ENCODE measurements at places on chromosomes 12 and 14.
A peak's percentile ranks its signal among the peaks of the same experiment; 100 is the strongest.

DNA sequence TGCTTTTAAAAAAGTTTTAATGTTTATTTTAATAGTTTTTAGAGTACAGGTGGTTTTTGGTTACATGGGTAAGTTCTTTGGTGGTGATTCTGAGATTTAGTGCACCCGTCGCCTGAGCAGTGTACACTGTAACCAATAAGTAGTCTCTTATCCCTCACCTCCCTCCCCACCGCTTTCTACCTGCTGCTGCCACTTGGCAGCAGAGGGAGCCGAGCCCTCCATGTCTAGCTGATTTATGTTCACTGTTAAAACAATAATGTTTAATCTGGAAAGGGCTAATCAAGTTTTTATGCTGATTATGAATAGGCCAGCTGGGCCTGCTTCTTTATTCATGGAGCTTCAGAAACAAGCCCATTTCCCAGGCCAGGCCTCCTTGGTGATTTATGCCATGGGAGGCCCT is 73.1 kb downstream of the ADCK1 start:
- DNase-seq, result no peak

GRCh38 chr12:120466560-120467315 is 2.8 kb downstream of the SRSF9 start:
- no peak for DNase-seq

GRCh38 chr14:50998612-50999011 is 54.3 kb upstream of the PYGL start:
- no peak for DNase-seq

DNA sequence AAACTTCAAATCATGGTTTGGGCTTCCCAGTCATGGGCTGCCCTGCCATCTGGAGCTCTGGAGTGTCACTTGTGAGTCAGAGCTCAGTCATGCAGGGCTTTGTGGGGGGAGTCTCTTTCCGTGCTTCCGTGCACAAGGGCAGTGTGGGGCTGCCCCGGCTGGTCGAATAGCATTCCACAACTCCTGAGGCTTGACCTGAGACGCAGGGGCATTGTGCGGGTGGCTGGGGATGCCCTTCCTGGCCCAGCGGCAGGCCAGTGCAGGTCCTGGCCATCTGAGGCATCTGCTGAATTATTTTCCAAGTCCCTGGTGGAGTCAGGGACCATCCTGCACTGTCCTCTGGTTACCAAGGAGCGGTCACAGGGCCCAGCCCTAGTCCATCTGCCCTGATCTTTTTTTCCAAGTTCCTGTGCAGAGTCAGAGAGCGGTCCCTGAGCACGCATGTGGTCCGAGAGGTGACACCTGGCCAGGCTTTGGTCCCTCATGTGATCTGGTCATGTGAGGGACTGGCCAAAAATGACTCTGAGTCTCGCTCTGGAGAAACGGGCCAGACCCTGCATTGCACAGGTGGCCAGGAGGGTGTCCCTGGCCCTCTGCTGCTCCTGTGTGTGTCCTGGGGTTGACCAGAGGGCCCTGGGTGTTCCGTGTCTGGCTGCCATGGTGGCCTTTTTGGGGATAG is 167.0 kb upstream of the ALG10B start:
- DNase-seq, result no peak

GRCh38 chr12:127165567-127166392 is 1101.2 kb upstream of the TMEM132C start:
- no peak for DNase-seq

GRCh38 chr14:91681118-91681517 is 50.8 kb downstream of the CATSPERB start:
- DNase-seq, result no peak

DNA sequence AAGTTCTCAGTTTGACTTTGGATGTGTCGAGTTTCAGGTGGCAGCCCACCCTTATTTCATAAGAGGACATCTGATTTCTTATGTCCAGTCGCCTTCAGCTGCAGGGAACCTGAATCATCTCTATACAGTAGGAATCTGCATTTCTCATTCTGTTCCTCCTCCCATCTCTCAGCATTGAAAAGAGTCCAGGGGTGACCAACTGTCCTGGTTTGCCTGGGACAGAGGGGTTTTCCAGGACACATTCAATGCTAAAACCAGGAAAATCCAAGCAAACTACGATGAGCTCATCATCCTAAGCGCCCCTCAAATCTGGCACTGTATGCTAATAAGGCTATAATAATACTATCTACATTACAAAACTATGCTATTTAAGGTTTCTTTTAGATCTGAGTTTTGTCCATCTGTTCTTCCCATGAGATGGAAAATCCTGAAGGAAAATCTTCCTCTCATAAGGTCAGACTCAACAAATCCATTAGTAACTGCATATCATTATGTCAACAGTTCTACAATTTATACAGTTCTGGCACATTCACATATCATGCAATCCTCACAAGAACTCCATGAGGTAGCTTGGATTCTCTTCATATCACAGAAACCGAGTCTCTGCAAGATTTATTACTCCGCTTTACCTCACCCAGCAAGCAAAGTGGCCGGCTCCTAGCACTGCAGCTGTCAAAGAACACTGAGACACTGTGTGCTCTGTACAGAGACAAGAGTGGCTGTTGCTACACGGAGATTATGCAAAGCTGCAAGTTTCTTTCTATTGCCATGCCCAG is 15.6 kb upstream of the CALM1 start:
- DNase-seq, result no peak

- no peak for DNase-seq
Observed at GRCh38 chr14:96260341-96260821, 4.4 kb downstream of the BDKRB1 start.

GRCh38 chr12:1576410-1577241 is 17.8 kb downstream of the FBXL14 start:
- DNase-seq, result no peak

DNA sequence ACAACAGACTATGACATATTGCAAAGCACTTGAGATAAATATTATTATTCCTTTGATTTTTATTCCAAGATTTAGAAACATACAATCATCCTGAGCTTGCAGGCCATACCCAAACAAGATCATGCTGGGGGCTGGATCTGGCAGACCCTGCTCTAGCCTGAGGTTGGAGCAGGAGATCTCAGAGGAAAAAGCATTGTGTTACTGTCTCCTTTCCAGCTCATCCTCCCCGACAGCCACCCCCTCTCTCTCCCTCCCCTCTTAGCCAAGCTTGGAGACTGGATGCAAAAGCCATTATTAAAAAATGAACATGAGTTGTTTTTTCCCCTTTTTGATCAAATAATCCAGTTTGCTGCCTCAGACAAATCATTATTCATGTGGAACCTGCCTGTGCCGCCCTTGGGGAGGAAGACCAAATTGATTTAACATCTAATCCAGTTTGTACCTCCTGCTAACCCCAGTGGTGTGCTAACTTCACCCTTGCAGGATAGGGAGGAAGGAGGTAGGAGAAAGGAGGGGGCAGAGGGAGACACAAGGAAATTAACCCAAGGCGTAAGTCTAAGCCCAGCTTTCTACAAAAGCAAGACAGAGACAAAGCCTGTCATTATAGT is 565.8 kb upstream of the TBX3 start:
- DNase-seq, result no peak

GRCh38 chr14:34299360-34299759 is 162.7 kb downstream of the SPTSSA start:
- DNase-seq, result no peak

DNA sequence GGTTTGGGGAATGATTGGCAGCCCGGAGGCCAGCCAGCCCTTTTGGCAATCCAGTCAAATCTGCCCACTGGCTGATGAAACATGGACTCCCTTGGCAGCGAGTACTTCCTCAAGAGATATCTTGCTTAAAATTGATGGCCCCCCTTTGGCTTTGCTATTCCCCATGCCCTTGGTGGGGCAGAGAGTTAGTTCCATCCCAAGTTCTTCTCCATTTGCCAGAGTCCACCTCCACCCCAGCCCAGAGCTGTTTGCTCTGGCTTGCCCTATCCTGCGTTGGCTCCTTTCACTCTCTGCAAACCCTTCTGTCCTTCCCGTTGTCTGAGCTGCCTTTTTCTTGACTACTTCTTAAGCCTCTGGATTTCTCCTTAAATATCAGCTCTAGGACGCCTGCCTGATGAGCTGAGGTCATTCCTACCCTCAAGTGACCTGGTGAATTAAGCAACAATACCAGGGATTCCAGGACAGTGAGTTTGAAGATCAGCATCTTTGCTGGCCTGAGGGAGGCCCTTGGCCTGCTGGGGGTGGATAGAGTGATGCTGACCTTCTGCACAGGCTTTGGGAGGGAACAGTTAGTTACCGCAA is 212.0 kb downstream of the CACNA1C start:
- no peak for DNase-seq

GRCh38 chr12:108667349-108667748 is 33.7 kb upstream of the SELPLG start:
- peak; percentile 4 for DNase-seq

- no peak for DNase-seq
Observed at GRCh38 chr12:1217191-1217949, 226.3 kb downstream of the ERC1 start.

All from GF-D8 (cell line).